H9 (cell line): ENCODE measurements at places on chromosomes 1 and 21. TPM values are rescaled to one million over a fixed set of nuclear protein-coding genes. Genes with fewer than 3 reads are reported as not detected.

MYOC gene
- total RNA-seq, result not detected in 2 replicates

FLG2 gene
- not detected in 2 replicates for total RNA-seq

PLCH2 gene
- total RNA-seq, result 0.09 and 0.18 TPM in 2 replicates

AJAP1 gene
- total RNA-seq, result 6.6 and 8.6 TPM in 2 replicates

ANGPTL3 gene
- not detected in 2 replicates for total RNA-seq

SPRR3 gene
- not detected in 2 replicates for total RNA-seq

LAMTOR2 gene
- 50.6 and 55.0 TPM in 2 replicates for total RNA-seq

RASSF5 gene
- 0.50 and 0.81 TPM in 2 replicates for total RNA-seq

S100A12 gene
- not detected in 2 replicates for total RNA-seq

DNAI4 gene
- total RNA-seq, result 0.81 and 1.4 TPM in 2 replicates

TTC24 gene
- 0.26 TPM in 1 of 2 replicates, not detected in the other for total RNA-seq

EPRS1 gene
- 121 and 128 TPM in 2 replicates for total RNA-seq
